Posterior cingulate gyrus (tissue), 11 donors: ENCODE measurements at places on chromosomes 3 and 15.

GRCh38 chr15:73996939-73997338 is 2.4 kb downstream of the PML start:
- DNase-seq = no peak

GRCh38 chr15:52680041-52680391 is 828 bp upstream of the ATOSA start:
- no peak for DNase-seq

DNA sequence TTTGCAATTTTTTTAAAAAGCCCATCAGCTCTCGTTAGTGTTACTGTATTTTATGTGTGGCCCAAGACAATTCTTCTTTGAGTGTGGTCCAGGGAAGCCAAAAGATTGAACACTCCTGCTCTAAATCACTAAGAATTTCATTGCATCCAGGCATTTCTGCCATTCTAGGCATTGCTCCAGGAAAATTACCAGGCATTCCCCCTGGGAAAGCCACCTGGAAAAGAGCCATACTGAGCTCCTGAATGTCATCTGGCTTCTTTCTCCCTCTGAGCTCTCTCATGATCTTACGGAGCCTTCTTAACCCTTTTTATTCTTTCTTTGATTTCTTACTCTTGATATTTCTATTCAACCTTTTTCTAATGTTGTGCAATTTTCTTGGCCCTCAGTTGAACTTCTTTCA is 202.2 kb downstream of the DOCK3 start:
- no peak for DNase-seq

DNA sequence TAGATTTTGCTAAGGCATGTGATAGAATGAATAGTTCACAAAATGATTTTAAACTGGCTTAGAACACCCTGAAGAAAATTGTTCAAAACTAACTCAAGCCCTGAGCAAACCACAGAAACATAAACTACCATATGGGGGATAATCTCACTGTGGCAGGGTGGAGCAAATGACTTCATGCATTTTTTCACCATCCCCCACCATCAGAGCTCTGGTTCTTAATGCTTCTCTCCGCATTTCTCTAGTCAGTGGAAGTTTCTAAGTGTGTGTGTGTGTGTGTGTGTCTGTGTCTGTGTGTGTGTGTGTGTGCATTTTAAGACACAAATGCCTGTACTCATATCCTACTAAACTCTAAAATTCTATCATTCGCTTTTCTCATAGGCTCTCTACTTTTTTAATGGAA is 107.1 kb upstream of the PHLDB2 start:
- no peak for DNase-seq

DNA sequence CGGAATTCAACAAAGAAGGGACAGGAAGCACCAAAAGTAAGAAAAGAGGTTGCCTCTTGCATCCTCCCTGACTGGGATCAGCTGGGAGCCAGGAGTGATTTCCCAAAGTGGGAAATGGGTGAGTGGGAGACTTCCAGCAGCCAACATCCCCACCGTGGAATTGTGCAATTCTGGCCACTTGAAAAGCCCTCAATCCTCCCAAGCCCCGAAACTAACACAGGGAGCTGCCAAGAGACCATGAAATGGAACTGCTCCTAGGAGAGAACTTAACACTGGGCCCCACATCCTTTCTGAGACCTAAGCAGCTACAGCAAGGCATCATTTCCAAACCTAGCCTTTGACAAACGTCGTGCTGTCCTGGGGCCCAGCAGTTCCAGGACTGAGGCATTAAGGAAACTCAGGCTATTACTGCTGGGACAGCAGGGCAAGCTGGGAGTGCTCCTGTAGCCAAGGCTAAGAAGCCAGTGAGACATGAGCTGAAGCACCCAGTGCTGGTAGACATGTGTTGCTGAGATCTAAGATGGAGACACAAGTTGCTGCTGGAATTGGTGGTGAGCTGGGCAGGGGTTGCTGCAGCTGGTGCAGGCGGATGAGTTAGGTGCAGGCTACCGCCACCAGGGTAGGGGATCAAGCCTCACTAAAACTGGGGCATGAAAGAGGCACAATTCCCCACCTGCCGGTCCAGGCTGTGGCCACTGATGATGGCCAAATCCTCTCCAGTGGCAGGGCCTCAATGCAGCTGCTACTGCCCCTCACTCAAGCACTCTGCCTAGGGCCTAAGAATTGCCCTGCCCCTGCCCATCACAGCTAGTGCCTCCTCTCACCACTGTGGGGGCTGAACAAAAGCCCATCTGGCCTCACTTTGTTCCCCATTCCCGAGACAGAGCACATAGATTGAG is 43.9 kb downstream of the ALDH1A2 start:
- DNase-seq = no peak

- no peak for DNase-seq
Observed at GRCh38 chr15:55564347-55565145, 23.6 kb downstream of the PYGO1 start.

GRCh38 chr3:178055939-178056338 is 480.3 kb upstream of the KCNMB2 start:
- no peak for DNase-seq

- no peak for DNase-seq
Observed at GRCh38 chr3:140530603-140531002, 147.3 kb upstream of the TRIM42 start.

DNA sequence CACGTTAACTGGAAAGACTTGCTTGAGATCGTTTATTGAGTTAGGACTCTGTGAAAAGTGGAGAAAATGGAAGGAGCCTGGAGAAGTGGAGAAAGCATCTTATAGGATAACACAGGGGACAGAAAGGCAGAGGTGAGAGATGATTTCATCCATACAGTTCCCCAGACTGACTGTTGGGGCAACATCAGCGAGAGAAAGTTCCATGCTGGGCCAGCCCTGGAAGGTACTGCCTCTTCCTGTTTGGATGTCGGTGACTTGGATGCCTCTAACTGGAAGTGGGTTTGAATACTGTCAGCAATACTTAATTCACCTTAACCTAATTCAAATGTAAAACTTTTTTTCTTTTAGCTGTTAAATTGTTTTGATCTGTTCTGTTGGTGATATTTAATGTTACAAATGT is 32.3 kb downstream of the ATP13A5 start:
- DNase-seq = no peak

DNA sequence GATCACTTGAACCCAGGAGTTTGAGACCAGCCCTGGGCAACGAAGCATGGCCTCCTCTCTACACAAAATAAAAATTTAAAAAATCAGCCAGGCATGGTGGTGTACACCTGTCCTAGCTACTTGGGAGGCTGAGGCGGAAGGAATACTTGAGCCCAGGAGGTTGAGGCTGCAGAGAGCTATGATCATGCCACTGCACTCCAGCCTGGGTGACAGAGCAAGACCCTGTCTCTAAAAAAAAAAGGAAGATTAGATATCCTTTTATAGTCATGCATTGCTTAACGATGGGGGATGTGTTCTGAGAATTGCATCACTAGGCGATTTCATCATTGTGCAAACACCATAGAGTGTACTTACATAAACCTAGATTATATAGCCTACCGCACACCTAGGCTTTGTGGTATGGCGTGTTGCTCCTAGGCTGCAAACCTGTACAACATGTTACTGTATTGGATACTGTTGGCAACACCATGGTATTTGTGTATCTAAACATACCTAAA is 12.6 kb downstream of the ALAS1 start:
- DNase-seq = no peak

- no peak for DNase-seq
Observed at GRCh38 chr15:78808550-78808949, 2.7 kb downstream of the ADAMTS7 start.

- no peak for DNase-seq
Observed at GRCh38 chr15:96598514-96598913, 268.0 kb downstream of the NR2F2 start.

DNA sequence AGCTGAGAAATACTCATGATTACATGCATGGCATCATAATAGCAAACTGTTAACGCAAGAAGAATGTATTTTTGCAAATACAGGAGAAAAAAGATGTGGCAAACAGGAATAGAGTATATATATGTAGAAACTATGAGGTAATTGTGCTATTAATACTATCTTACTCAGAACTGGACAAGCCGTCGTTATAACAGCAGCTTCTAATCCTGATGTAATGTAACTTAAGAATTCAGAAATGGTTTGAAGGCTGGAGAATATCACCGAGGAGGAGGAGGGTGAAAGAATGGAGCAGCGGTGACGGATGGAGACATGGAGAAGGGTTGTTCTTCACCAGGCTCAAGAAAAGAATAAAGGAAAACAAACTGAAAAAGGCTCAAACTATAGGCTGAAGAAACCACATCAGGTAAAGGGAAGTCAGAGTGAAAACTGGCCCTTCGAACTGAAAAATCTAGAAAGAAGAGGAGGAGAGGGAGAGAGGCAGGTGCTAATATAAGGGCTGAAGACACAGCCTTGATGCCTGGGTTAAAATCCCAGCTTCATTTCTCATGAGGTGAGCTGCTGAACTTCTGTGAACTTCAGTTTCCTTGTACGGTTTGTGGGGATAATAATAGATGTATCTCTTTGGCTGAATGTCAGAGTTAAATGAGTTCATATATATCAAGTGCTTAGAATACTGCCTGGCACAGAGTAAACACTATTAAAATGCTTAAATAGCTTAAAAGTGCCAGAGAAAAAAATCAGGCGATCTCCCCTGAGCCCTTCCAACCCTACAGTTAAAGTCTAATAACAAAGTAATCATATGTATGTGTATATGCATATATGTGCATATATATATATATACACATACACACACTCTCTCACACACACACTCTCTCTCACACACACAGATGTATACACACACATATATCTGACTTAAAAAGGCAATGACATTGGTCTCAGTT is 43.9 kb downstream of the GOLIM4 start:
- DNase-seq = no peak

DNA sequence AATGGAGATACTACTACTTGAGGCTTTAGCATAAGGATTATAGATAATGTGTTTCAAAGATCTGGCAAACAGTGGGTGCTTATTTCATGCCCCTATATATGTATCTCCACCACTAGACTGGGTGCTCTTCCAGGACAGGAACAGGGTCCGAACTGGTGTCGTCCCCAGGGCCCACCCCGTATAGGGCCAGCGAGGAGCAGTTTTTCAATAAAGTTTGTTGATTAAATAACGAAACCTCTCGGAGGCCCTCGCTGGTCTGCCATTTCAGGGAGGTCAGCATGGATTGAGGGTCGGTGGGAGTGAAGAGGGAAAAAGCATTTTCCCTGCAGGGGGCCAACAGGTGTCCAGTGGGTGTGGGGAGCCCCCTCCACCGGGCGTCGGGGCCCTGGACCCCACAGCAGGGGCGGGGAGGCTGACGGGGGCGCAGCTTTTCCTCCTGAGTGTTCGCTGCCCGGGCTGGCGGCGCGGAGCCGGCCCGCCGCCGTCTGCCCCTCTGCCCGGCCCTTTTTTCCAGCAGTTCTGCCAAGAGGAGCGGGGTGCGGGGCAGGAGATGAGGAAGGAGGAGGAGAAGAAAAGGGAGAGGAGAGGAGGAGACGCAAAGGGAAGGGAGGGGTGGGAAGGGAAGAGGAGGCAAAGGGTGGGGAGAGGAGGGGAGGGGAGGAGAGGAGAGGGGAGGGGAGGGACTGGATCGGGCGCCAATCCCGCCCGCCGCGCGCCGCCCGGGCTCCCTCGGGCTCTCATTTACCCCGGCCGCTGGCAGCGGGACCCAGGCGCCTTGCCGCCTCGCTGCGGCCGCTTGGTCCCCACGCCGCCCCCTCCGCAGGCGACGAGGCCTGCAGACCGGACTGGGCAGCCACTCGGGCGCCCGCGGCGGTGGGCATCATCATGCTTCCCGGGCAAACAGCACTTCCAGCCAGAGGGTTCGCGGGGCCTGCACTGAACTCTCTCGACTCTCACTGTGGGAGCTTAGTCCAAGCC is 66.3 kb downstream of the ISG20 start:
- DNase-seq = peak; percentile 27

DNA sequence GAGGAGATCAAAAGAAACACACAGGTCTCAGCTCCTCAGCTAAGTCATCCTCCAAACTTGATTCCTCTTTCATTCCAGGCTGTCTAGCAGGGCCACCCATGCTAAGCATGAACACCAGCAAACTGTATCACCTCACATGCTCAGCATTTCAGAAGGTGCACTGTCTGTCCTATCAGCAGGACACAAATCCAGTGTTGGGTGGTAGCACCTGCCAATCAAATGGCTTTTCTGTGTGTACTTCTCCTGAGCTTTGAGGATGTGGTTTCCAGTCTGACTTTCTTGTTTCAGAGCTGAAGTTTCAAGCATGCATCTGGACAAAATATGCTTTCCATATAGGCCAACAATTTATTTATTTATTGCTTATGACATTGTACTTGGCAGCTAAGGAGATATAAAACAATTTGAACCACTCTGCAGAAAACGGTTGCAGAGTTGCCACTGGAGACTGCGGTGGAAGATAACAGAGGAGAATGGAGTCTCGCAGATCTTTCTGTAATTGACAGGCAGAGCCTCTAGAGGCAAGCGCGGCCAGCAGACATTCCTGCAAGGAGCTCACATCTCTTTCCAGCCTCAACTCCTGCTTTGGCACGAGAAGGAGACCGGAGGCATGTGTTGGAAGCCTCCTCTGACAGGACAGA is 167.1 kb upstream of the WNT5A start:
- DNase-seq = no peak

GRCh38 chr3:51686512-51687215 is 15.6 kb downstream of the TEX264 start:
- DNase-seq = no peak

- peak; percentile 9 for DNase-seq
Observed at GRCh38 chr3:153221748-153222162, 59.7 kb downstream of the RAP2B start.

GRCh38 chr3:135495891-135496290 is 469.6 kb upstream of the PPP2R3A start:
- no peak for DNase-seq

- DNase-seq = peak; percentile 82
Observed at GRCh38 chr3:150255413-150255812, 152.7 kb upstream of the TSC22D2 start.

DNA sequence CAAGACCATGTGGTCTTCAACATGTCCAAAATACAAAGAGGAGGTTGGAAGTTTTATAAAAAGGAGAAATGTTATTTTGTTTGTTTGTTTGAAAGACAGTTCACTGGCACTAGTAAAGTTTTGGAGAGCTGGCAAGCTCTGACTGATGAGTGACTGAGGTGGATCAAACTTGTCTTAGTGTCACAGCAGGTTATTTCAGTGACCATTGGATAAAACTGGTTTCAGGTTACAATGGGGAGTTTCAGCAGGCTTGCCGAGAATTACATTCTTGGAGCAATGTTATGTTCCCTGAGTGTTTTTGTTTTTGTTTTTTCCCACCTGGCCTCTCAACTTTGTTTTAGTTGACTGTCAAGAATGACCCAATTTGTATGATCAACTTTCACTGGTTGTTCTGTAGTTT is 414.5 kb upstream of the ARHGEF26 start:
- DNase-seq = no peak

- no peak for DNase-seq
Observed at GRCh38 chr3:101950985-101951733, 101.8 kb downstream of the NFKBIZ start.
